T-cell (primary cell): ENCODE measurements at places on chromosomes 5 and 9.
A peak's percentile ranks its signal among the peaks of the same experiment; 100 is the strongest.

DNA sequence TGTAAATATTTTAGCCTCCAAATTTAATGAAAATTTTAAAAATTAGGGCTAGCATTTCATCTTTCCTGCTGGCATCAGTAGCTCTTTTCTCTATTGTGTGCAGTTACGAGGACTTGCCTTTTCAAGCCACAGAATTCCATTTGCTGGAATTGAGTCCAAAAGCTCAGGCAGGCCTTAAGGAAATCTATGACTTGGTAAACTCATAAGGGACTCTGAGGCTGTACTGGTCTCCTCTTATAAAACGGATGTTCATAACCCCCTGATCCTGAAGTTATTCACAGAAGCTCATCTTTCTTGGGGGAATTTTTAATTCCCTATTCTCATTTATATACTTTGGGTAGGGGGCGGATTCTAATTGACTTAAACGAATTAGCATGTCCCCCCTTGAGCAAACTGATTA is 23.4 kb downstream of the ANKRA2 start:
- DNase-seq = no peak

GRCh38 chr5:79868163-79868670 is 122.8 kb downstream of the MTX3 start:
- H3K4me1 ChIP-seq = no peaks in the 10 kb centered on the region
- no peak overlapping the region for H3K4me3 ChIP-seq
- H3K27ac ChIP-seq = no peak overlapping the region
- H3K27me3 ChIP-seq = no peaks in the 10 kb centered on the region
- no peak for DNase-seq
- no peaks in the 10 kb centered on the region for H3K36me3 ChIP-seq

DNA sequence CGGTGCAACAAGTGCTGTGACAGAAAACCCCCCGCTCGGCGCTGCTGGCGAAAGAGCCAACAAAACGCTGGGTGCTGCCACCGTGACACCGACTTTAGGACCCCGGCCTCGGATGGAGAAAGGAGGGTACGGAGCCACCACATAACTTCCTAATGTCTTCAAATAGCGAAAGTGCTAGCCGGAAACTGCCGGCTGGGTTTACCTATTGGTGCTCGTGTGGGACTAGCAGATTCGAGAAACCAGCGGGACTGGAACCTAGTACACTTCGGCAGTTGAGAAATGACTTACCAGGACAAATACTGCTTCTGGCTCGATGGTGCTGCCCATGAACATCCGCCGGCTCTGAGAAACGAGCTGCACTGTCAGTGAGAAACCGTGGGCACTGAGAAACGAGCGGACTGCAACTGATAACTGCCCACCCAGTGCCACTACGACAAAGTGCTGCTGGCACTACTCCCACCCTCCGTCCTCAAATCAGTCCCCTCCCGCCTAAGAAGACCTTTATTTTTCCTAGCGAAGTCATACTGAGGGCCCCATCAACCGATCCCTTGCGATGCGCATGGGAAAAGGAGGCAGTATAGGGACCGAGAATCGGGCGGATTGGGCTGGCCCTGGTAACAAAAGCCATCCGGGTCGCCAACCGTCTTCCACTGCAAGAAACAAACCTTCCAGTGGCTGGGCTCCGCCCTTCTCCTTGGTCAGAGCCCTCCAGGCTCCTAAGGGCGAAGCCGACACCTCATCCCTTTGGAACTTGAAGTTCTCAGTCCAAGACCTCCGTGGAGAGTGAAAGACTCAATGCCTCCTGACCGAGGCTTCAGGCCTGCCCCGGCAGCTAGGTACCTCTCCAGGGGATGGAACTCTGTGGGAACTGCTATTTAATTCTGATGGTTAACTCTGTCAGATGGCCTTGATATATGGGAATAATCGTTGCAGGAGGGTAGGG is 27.0 kb upstream of the ANXA2R start:
- H3K36me3 ChIP-seq = peaks cover 21% of the 10 kb centered on the region
- H3K4me1 ChIP-seq = peaks cover 55% of the 10 kb centered on the region
- H3K27me3 ChIP-seq = no peaks in the 10 kb centered on the region
- DNase-seq = peak; percentile 85

DNA sequence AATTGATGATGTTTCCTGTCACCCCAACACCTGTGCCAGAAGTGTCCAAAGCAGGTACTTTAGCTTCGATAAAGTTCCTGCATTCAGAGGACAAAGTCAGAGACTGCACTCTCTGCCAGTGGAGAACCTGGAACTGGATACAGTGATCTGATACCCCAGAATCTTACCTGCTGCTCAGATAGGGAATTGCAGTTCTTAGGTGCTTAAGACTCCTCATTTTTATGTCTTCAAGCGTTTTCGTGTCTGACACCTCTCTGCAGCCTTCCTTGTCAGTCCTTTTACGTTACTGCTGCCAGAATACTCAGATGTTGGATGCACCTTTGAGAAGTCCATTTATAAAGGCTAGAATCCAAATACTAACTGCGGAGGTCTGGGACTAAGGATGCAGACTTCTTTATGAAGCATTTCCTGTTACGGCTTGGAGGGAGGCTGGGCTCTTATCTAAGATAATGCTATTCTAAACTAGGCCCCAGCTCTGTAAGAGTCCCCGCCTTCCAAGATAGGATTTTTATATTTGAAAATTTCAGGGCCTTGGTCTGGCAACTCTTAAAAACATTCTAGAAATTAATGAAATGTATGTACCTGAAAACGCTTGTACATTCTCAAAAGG is 1.9 kb downstream of the ISOC1 start:
- no peak for DNase-seq
- H3K4me3 ChIP-seq = no peak overlapping the region
- H3K27me3 ChIP-seq = no peaks in the 10 kb centered on the region
- H3K4me1 ChIP-seq = peaks cover 14% of the 10 kb centered on the region
- H3K36me3 ChIP-seq = no peaks in the 10 kb centered on the region
- no peak overlapping the region for H3K27ac ChIP-seq

GRCh38 chr5:149439899-149440542 is 60.9 kb upstream of the IL17B start:
- H3K27me3 ChIP-seq = peaks cover 14% of the 10 kb centered on the region
- no peaks in the 10 kb centered on the region for H3K4me1 ChIP-seq
- no peak overlapping the region for H3K4me3 ChIP-seq
- no peak overlapping the region for H3K27ac ChIP-seq
- no peak for DNase-seq

DNA sequence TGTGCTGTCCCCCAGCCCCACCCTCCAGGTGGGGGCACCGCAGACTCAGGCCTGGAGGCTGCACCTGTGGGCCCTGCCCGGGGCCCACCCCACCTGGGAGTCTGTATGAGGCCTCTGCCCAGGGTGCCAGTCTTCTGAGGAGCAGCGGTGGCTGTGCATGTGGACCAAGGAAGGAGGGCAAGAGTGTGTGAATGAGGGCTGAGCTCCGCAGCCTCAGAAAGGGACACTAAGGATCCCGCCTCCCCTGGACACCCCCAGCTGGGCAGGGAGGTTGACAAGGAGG is 19.1 kb downstream of the FGD3 start:
- peaks cover 91% of the 10 kb centered on the region for H3K4me1 ChIP-seq
- H3K4me3 ChIP-seq = peak overlapping the region; percentile 89
- peak overlapping the region; percentile 92 for H3K27ac ChIP-seq
- no peaks in the 10 kb centered on the region for H3K27me3 ChIP-seq

DNA sequence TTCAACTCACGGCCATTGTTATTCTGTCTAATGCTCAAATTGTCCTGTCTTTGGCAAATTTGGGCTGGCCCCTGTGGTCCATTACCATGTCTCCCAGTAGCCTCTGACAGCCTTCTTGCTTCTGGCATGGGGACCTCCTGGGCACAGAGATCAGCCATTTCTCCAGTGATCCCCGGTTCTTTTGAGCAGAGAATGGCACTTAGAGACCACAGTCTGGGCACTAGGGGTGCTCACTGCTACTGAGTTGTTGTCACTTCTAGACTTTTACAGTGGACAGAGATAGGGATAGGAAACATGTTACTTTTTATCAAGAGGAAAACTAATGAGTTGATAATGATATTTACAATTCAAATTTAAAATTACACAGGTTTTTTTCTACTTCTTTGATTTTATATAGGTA is 47.6 kb upstream of the BARHL1 start:
- DNase-seq = no peak
- H3K4me1 ChIP-seq = no peaks in the 10 kb centered on the region
- H3K4me3 ChIP-seq = no peak overlapping the region
- H3K27ac ChIP-seq = no peak overlapping the region

DNA sequence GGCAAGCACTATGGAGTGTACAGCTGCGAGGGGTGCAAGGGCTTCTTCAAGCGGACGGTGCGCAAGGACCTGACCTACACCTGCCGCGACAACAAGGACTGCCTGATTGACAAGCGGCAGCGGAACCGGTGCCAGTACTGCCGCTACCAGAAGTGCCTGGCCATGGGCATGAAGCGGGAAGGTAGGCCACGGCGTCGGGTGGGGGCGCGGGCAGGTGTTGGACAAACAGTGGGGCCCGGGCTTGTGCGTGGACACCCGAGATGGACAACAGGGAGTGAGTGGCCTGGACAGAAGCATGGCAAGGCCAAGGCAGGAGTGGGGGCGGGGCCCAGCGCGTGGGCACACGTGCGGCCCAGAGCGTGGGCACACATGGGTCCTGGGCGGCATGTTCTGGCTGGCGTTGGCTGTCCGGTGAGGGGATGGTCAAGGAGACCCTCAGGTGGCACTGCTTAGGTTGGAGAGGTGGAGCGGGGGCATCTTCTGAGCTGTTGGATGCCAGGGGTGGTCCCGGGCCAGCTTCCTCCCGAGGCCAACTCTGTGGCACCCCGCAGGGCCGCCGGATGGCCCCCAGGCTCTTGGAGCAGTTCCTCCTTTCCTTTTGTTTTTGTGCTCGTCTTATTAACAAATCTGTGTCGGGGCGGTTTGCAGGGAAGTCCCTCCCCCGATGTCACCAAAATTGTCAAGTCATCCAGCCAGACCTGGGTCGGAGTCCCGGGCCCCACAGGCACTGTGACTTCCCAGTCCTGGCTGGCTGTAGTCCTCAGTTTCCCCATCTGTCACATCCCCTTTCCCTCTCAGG is 82.9 kb downstream of the RXRA start:
- H3K27me3 ChIP-seq = peaks cover 5% of the 10 kb centered on the region
- H3K36me3 ChIP-seq = peaks cover 2% of the 10 kb centered on the region
- no peak for DNase-seq
- no peak overlapping the region for H3K27ac ChIP-seq
- H3K4me3 ChIP-seq = no peak overlapping the region

- H3K4me3 ChIP-seq = no peak overlapping the region
- H3K27ac ChIP-seq = no peak overlapping the region
- no peak for DNase-seq
- no peaks in the 10 kb centered on the region for H3K27me3 ChIP-seq
- peaks cover 5% of the 10 kb centered on the region for H3K4me1 ChIP-seq
These were observed 26.6 kb downstream of the NR5A1 start for GRCh38 chr9:124480621-124480981.

DNA sequence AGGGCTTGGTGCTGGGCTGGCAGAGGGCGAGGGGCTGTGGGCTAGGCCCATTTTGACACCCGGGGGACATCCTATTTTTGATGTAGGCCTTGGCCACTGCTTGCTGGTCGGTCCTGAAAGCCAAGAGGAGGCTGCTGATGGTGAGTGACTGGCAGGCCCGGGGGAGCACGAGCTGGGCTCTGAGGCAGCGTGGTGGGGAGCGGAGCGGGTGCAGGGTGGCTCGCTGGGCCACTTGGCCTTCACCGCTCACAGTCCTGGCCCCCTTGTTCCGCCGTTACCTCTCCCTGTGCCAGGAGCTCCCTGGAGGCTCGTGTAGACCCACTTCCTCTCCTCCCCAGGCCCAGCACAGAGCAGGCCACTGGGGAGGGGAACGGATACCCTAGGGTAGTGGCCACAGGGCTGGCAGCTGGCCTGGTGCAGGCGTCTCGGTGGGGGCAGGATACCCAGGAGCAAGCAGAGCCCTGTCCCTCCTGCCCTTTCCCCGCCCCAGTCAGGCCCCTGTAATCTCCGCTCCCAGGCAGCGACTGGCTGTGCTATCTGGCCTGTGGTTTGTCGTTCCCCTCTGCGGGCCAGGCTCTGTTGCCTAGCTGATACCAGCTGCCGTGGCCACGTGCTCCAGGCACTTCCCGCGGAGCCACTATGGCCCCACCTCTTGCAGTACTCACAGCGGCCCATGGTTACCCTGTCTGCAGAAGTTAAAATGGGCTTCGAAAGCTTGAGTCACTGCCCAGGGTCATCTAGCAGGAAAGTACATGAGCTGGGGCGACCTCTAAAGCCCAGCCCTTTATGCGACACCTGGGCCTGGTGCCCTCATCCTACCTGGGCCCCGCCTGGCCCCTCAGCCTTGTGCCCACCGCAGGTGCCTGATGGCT is 11.7 kb upstream of the DOLPP1 start:
- peak overlapping the region; percentile 17 for H3K4me3 ChIP-seq
- peaks cover 30% of the 10 kb centered on the region for H3K36me3 ChIP-seq
- no peaks in the 10 kb centered on the region for H3K27me3 ChIP-seq
- DNase-seq = peak; percentile 68
- peak overlapping the region; percentile 73 for H3K27ac ChIP-seq
- H3K4me1 ChIP-seq = peaks cover 62% of the 10 kb centered on the region

DNA sequence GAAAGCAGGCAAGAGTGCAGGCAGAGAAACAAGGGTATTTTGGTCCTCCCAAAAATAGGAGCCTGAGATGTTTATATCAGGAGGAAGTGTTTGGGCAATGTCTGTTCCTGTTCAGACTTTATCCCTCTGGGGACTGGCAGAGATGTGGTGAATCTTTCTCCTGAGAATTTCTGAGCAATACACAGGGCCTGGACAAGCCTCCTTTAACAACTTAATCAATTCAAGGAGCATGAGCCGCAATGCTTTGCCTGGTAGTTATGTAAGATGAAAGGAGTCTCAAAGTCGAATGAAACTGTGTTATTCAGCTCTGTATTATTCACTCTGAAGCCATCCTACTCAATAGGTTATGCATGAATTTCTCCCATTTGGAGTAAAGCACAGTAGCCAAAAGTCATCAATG is 365.6 kb downstream of the MAN2A1 start:
- no peak overlapping the region for H3K27ac ChIP-seq
- H3K27me3 ChIP-seq = no peaks in the 10 kb centered on the region
- H3K4me3 ChIP-seq = no peak overlapping the region
- no peaks in the 10 kb centered on the region for H3K36me3 ChIP-seq
- peaks cover 26% of the 10 kb centered on the region for H3K4me1 ChIP-seq
- no peak for DNase-seq

GRCh38 chr5:173640156-173640804 is 23.8 kb upstream of the BOD1 start:
- H3K27ac ChIP-seq = no peak overlapping the region
- H3K27me3 ChIP-seq = no peaks in the 10 kb centered on the region
- no peaks in the 10 kb centered on the region for H3K36me3 ChIP-seq
- no peak overlapping the region for H3K4me3 ChIP-seq

DNA sequence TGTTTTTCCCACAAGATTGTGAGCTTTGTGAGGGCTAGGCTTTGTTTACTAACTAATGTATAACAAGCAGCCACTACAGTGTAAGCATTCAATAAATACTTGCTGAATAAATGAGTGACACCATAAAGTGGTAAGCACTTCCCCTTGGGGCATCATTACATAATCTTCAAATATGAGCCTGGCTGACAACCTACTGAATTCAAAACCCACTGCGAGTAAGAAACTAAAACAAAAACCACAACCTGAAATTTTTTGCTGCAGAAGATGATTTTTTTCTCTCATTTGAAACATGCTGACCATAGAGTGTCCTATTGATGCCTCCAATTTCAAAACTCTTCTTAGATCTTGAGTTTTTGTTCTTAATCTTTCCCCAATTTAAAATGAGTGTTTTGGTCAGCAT is 331.3 kb upstream of the CCNG1 start:
- no peaks in the 10 kb centered on the region for H3K27me3 ChIP-seq
- H3K4me3 ChIP-seq = no peak overlapping the region
- no peaks in the 10 kb centered on the region for H3K4me1 ChIP-seq
- no peak for DNase-seq
- H3K27ac ChIP-seq = no peak overlapping the region
